Activated naive CD8-positive, alpha-beta T cell treated with anti-CD3 and anti-CD28 coated beads, Interleukin-2, amount 50 U/mL, for 16 hours (primary cell): ENCODE measurements at places on chromosomes 5 and 9.

- DNase-seq, result no peak
Measured at GRCh38 chr5:19555436-19555835, 432.6 kb downstream of the CDH18 start.

DNA sequence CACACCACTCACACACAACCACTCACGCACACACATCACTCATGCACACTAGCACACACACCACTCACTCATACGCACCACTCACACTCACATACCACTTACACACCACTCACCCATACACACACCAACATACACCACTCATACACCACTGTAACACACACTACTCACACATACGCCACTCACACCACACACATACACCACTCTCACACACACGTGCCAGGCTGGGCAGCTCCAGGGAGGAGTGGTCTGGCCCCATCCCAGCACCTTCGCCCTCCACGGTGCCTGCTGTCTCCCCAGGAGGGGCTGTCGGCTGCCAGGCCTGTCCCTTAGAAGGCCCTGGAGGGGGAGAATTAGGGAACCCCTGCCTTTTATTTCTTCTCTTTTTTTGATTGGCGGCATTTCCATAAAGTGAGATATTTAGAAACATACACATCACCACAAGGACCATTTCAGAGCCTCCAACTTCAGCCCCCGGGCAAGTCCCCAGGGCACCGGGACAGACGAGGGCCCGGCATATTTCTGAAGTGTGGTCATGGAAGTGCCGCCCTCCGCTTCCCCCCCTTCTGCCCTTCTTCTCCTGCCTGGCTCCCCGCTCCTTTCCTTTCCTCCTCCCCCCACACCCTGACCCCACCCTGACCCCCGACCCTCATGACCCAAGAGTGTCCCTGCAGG, 6.3 kb upstream of the ASB6 start:
- DNase-seq, result no peak

DNA sequence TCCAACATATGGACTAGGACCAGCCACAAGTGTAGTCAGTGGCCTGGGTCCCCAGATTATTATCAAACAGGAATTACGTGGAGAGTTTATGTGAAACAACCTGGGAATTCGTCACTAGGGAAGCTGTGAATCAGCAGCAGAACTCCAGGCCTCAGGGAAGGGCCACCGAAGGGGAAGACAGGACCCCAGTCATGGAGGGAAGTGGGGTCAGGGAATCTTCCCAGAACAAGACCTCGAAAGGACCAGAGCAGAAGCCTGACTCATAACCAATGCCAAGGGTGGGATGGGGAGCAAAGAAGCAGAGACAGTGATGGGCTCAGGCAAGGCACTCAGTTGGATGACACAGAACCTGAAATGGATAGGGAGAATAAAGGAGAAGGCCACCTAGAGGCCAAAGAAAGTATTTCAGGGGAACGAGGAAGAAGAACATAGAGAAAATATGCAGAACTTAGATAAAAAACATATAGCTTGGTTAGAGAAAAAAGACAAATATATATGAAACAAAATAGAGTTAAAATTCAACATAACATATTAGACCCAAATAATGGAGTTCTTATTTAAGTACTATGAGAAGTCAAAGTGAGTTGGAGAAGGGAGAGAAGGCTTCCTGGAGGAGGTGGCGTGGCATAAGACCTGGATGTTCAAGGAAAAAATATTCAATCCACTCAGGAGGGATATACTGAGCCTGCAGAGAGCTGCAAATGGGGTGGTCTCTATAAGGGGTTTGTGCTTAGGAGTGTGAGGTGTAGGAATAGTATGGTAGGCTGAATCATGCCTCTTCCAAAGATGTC, 66.7 kb upstream of the CAST start:
- no peak for DNase-seq

DNA sequence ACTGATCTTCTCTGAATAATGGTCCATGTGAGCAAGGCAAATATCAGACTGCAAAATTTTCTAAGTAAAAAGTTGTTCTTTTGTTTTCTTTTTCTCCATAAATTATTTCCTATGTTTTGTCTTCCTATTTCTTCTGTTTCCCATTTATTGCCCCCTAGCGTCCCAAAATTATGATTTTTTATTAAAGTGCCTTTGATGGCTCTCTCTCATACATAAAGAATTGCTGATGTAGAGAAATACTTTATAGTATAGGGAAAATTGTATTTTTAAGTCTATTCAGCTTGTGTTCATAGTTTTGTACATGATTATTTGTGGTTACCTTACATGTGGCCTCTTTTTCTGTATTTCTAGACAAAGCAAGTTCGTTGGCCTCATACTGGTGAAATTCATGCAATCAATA, 1031.2 kb downstream of the EFNA5 start:
- DNase-seq, result no peak

- no peak for DNase-seq
Measured at GRCh38 chr5:1310118-1310517, 15.2 kb upstream of the TERT start.

GRCh38 chr9:26870292-26870691, 22.3 kb downstream of the CAAP1 start:
- no peak for DNase-seq

- DNase-seq, result no peak
Measured at GRCh38 chr5:173710528-173710927, 94.1 kb upstream of the BOD1 start.

GRCh38 chr9:112719696-112720095, 1.8 kb upstream of the INIP start:
- DNase-seq, result no peak

DNA sequence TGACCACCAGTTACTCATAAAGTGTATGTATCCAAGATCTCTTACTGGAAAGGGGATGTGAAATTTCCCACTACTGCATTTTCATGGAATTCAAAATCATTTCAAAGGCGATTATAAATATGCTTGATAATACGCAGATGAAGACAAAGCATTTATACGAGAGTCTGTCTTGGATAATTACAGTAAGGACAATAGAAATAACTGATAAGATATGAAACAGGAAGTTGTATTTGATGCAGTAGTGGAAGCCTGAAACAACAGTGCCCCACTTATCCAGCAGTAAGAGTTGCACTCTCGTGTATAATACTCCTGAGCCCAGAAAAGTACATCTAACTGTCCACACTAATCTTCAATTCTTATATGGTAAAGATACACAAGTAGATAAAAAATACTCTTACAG, 188.7 kb upstream of the POU5F2 start:
- DNase-seq, result no peak

- no peak for DNase-seq
Measured at GRCh38 chr5:67983251-67984110, 232.1 kb upstream of the PIK3R1 start.

- DNase-seq, result no peak
Measured at GRCh38 chr5:58405175-58405574, 54.7 kb downstream of the PLK2 start.

GRCh38 chr9:114830546-114830945, 24.7 kb upstream of the TNFSF15 start:
- no peak for DNase-seq

GRCh38 chr5:32098291-32098690, 75.8 kb downstream of the GOLPH3 start:
- DNase-seq, result no peak
